ENCODE measurements at places on chromosomes 3 and 15.
A peak's percentile ranks its signal among the peaks of the same experiment; 100 is the strongest.

GRCh38 chr3:185687271-185687878 is 101.3 kb downstream of the SENP2 start:
- DNase-seq: no peak

- no peak for DNase-seq
These were observed 73.9 kb upstream of the OXTR start for GRCh38 chr3:8843347-8843746.

GRCh38 chr3:117473981-117474538 is 764.5 kb downstream of the TUSC7 start:
- no peak for DNase-seq

DNA sequence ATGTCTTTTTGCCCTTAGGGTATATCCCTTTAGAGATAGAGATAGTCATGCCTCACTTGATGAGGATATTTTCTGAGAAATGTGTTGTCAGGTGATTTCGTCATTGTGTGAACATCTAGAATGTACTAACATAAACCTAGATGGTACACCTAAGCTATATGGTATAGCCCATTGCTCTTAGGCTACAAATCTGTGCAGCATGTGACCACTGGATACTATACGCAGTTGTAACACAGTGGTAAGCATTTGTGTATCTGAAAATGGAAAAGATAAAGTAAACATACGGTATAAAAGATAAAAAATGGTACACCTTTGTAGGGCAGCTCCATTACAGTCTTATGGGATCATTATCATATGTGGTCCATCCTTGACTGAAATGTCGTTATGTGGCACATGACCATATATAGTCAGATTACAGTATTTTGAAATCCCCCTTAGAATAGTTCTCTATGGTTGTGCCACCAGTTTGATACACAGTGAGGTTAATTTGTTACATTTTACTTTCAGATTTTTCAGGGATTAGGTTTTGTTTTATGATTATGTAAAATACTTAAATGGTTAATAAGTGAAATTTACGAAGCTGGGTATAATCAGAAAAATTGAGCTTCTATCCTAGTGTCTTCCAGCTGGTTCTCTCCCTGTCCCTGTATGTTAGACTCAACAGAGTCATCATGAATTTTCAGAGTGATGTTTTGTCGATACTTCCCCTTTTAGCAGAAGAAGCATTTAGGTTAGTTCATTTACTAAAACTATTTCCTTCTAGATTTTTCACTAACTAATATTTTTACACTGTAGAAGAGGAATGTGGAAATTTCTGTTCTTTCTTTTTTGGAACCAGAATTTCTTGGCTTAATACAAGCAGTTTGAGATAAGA is 12.8 kb downstream of the SETD5 start:
- no peak for DNase-seq

GRCh38 chr3:151395806-151396205 is 11.3 kb upstream of the P2RY12 start:
- DNase-seq: no peak

GRCh38 chr3:94965867-94966475 is 903.1 kb downstream of the NSUN3 start:
- DNase-seq: no peak

DNA sequence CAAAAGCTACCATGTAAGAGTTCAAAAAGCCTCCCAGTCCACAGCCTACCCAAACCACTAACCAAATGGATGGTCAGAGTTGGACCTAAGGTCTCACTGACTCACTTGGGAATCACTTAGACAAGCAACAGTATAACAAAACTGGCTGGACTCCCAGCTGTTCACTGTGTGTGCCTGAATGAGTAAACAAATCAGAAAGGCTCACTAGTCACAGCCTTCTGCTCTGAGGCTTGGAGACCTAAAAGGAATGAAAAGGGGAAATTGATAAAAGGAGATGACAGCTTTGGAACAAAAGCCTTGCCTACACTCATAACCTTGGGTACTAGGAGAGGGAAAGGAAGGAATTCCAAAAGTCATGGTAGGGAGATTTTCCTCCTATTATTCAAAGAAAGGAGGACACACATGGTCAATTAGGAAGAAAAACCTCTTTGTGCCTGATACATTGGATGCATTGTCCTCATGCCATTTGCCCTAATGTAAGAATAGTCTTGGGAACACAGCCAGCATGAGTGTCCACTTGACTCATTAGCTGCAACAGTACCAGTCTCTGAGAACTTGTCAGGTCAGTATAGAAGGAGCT is 92.3 kb downstream of the FRMD5 start:
- peak; percentile 83 for DNase-seq

GRCh38 chr3:165256554-165257065 is 60.4 kb upstream of the SLITRK3 start:
- DNase-seq: no peak

DNA sequence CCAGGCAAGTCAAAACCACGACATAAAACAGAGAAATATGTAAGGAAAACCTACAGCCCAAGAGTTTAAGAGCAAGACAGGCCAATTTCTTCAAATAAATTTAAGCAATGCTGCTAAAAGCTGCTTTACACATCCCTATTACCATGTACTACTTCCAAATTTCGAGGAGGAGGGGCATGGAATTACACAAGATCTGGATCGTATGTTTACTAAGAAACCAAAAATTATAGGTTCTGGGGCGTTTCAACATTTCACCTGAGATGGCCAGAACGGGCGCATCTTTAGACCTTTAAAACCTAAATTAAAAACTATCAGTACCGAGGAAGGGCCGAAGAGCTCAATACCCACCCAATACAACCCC is 664 bp upstream of the NR2C2 start:
- DNase-seq: no peak

GRCh38 chr3:127479449-127479848 is 111.1 kb downstream of the TPRA1 start:
- no peak for DNase-seq

- DNase-seq: no peak
These were observed 74.7 kb downstream of the PDZRN3 start for GRCh38 chr3:73550032-73550431.

- no peak for DNase-seq
These were observed 63.0 kb downstream of the ALDH1A2 start for GRCh38 chr15:58002338-58003126.

- DNase-seq: no peak
These were observed 449.7 kb downstream of the FOXP1 start for GRCh38 chr3:71133865-71134264.

GRCh38 chr3:37124435-37124834 is 49.9 kb downstream of the LRRFIP2 start:
- DNase-seq: no peak

DNA sequence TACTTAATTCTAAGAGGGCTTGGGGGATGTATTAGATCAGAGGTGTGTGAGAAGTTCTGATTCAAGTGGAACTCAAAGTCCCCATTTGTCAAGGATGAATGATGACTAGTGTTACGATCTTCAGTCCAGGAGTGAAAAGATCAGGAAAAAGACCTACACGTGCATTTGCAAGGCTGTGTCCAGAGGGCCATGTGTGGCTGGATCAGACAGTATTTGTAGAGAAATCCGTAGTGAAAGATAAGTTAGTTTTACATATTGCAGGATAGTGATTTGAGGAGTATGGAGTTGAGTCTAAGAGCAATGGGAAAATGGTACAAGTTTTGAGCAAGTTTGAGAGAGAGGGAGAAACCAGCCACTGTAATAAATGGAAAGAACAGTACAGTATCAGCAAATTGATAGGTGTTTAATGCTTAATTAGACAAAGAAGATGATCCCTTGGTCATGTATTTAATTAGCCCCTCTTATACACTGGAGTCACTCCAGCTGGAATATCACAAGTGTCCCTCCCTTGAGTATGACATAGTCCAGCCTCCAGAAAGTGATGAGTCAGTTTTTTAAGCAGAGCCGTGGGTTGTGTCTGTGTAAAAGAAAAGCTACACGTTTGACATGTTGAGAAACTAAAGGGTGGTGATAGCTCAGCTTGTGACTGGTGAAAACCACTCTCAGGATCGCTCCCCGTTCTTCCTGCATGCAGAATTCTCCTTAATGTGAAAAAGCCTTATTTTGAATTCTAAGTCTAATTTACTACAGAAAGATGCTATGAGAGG is 348.8 kb downstream of the ROBO1 start:
- no peak for DNase-seq

GRCh38 chr3:186452517-186452916 is 90.5 kb upstream of the DGKG start:
- peak; percentile 41 for DNase-seq

GRCh38 chr15:49042165-49042564 is 4.1 kb downstream of the SECISBP2L start:
- no peak for DNase-seq

DNA sequence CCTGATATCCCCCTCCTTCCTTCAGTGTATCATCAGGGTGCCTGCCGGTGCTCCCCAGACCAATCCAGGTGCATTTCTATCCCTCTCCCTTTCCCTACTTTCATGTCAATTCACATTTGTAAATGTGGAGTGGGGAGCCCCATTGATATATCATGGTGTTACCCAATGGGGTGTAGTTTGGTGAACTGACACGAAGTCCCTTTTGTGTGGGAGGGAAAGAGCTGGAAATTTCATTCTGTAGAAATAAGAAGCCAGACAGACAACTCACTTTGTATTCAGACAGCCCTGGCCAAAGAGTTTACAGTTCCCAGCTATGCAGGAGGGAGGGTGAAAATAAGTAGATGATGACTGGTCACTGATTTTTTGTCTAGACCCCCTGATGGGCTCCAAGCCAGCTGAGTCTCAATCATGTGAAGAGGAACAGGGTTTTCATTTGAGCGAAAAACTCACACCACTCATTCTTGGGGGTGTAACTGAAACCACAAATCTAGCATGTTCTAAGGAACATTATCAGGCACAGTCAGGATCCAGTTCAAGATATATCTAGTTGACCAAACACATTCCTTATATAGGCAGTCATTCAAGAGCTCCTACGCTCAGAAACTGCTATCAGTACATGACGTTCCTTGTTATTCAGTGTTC is 58.9 kb downstream of the LMCD1 start:
- peak; percentile 63 for DNase-seq

DNA sequence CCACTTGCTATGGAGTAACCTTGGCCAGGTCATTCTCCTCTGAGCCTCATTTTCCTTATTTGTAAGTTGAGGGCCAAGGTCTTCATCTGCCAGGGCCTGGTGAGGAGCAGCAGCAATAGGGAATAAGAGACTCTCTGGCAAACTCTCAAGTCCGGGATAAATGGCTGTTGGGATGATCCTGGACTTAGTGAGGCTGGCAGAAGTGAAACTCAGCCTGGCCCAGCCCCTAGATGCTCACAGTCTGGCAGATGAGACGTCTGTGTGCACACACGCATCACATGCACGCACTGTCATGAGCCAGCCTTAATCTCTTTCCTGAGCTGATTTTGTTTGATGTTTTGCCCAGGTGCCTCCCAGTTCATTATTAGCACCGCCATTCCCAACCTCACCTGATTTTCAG is 26.8 kb downstream of the SLC6A6 start:
- no peak for DNase-seq

GRCh38 chr3:76900596-76900995 is 139.3 kb upstream of the ROBO2 start:
- no peak for DNase-seq

DNA sequence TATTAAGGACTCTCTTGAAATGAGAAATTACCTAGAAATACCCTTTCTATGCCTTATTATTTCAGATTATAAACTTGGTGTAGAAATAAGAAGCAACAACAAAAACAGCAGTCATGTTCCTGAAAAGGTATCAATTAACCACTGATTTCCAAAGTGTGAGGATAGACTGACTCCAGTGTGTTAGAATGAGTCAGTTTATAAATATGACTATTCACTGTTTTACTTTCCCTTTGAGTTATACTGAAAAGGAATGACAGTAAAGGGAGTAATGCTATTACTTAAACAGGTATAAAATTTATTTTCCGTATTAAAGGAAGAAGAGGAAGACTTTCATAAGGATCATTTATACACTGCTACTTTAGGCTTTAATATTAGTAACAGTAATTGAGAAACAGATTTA is 12.9 kb downstream of the GMNC start:
- no peak for DNase-seq

- DNase-seq: no peak
These were observed 64.2 kb upstream of the GLCE start for GRCh38 chr15:69096196-69096595.

DNA sequence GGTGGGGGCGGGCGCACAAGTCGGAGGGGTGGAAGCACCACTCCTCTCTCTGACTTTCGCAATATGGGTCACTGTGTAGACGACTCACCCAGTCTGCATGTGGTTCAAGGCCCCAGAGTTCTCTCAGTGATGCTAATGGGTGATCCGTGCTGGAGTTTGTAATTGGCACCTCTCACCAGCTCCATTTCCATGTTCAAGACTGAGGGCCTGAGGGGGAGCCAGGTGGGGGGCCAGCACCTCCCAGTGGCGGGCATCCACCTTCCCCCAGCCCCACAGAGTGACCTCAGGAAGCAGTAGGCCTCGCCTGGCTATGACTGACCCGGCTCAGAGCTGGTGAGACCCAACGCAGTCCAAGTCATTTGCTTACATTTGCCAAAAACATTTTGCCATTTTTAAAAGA is 230.0 kb upstream of the ST8SIA2 start:
- no peak for DNase-seq
